ENCODE measurements at places on chromosomes 16 and 17.

GRCh38 chr16:2364638-2365210, 24.2 kb upstream of the ABCA3 start:
- no peak for DNase-seq
- H3K4me1 ChIP-seq: no peaks in the 10 kb centered on the region
- H3K27me3 ChIP-seq: peaks cover 79% of the 10 kb centered on the region
- H3K27ac ChIP-seq: no peak overlapping the region
- no peak overlapping the region for H3K4me3 ChIP-seq
- H3K36me3 ChIP-seq: no peaks in the 10 kb centered on the region

- no peak overlapping the region for H3K4me3 ChIP-seq
- no peak for DNase-seq
- H3K36me3 ChIP-seq: peaks cover 4% of the 10 kb centered on the region
- H3K27ac ChIP-seq: peak overlapping the region; percentile 8
- H3K4me1 ChIP-seq: no peaks in the 10 kb centered on the region
- H3K27me3 ChIP-seq: no peaks in the 10 kb centered on the region
Measured at GRCh38 chr16:69017036-69017783, 88.2 kb upstream of the HAS3 start.

DNA sequence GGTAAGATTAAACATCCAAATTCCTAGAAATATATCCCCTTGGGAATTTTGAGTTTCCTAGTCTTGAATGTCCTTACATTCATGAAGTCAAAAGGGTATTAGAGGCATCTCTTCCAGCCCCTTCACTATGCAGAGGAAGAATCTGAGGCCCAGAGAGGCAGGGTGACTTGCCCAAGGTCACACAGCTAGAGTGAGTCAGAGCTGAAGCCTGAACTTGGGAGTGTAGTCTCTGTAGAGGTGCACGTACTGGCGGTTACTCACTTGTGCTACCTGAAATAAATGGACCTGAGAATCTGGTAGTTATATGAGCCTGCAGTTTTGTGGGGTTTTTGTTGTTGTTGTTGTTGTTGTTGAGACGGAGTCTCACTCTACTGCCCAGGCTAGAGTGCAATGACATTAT, 164.0 kb downstream of the XYLT1 start:
- H3K4me1 ChIP-seq: peaks cover 39% of the 10 kb centered on the region
- H3K4me3 ChIP-seq: no peak overlapping the region
- no peak for DNase-seq
- H3K27ac ChIP-seq: no peak overlapping the region

DNA sequence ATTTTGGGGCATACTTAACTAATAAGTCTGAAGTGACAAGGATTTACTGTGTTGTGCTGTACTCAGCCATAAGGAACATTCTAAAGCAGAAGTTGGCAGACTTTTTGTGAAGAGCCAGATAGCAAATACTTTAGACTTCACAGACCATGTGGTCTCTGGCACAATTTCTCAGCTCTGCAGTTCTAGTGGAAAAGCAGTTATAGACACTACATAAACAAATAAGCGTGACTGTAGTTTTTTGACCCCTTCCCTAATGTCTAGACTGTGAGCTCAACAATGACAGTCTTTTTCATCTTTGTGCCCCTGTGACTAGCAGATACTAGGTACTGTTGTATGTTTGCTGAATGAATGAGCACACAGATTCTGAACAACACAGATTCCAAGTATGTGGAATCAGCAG, 4.9 kb downstream of the RPAIN start:
- H3K36me3 ChIP-seq: peaks cover 59% of the 10 kb centered on the region
- no peak for DNase-seq
- H3K4me1 ChIP-seq: peaks cover 18% of the 10 kb centered on the region
- H3K27me3 ChIP-seq: no peaks in the 10 kb centered on the region

- no peak for DNase-seq
- H3K4me1 ChIP-seq: peaks cover 21% of the 10 kb centered on the region
- peaks cover 4% of the 10 kb centered on the region for H3K36me3 ChIP-seq
- no peaks in the 10 kb centered on the region for H3K27me3 ChIP-seq
- peak overlapping the region; percentile 86 for H3K4me3 ChIP-seq
Measured at GRCh38 chr17:7916385-7916682, 245 bp upstream of the RNF227 start.

DNA sequence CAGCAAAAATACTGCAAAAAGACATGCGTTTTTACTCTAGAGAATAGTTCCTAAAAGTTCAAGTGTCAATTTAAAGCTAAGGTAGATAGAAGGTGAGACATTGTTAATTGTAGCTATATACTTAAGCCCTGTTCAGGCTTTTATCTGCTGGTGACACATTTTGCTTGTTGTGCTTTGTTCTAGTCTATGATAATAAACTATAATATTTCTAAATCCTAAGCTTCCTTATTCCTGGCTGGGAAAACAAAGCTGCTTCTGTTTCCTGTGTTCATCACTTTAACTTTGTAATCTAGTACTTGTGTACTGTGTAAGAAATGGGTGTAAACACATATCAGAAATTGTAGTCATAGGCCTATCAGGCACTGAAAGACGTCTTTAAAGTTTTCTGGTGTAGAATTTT, 77.3 kb downstream of the EFCAB13 start:
- no peaks in the 10 kb centered on the region for H3K27me3 ChIP-seq
- no peak for DNase-seq
- H3K4me3 ChIP-seq: no peak overlapping the region
- H3K36me3 ChIP-seq: peaks cover 3% of the 10 kb centered on the region
- H3K27ac ChIP-seq: no peak overlapping the region

DNA sequence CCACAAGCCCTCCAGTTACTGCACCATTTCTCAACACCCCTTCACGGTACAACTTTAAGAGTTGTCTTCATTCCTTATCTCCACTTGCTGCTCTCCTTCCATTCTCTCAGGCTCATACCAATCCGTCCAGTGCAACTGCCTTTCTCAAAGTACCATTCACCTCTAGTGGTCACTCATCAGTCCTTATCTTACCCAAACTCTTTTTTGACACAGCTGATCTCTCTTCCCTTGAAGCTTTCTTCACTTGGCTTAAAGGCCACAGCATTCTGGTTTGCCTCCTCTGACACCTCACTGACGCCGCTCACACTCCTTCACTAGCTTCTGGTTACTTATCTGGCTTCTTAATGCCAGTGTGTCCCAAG, 24.9 kb downstream of the UBE2G1 start:
- peaks cover 32% of the 10 kb centered on the region for H3K4me1 ChIP-seq
- no peak overlapping the region for H3K4me3 ChIP-seq
- H3K27me3 ChIP-seq: no peaks in the 10 kb centered on the region
- no peak overlapping the region for H3K27ac ChIP-seq
- no peak for DNase-seq

DNA sequence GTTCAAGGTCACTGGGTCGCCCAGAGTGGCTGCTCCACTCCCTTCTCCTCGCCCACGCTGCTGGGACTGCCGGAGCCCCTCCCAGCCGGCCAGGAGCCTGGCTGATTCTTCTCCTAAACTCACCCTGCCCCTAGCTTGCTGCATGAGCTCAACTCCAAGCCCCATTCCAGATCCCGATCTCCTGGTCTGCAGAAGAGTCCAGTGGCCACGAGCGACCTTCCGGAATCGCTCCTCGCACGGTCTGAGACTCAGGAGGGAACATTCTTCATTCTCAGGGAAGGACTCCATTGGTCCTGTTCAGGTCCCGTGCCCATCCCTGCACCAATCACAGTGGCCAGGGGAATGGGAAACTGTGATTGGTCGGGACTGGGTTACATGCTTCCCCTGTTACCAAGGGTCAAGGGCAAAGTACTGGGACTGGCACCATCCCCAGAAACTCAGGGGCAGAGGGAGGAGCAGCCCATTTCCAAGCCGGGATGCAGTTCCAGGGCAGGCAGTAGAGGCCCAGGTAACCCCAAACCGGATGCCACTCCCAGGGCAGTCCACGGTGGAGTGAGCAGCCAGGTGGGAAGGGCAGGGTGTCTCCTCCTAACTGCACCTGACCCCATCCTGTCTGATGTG, 24.5 kb upstream of the CIBAR2 start:
- no peak for DNase-seq
- H3K27me3 ChIP-seq: peaks cover 61% of the 10 kb centered on the region
- H3K4me1 ChIP-seq: peaks cover 8% of the 10 kb centered on the region
- no peaks in the 10 kb centered on the region for H3K36me3 ChIP-seq
- H3K27ac ChIP-seq: no peak overlapping the region

DNA sequence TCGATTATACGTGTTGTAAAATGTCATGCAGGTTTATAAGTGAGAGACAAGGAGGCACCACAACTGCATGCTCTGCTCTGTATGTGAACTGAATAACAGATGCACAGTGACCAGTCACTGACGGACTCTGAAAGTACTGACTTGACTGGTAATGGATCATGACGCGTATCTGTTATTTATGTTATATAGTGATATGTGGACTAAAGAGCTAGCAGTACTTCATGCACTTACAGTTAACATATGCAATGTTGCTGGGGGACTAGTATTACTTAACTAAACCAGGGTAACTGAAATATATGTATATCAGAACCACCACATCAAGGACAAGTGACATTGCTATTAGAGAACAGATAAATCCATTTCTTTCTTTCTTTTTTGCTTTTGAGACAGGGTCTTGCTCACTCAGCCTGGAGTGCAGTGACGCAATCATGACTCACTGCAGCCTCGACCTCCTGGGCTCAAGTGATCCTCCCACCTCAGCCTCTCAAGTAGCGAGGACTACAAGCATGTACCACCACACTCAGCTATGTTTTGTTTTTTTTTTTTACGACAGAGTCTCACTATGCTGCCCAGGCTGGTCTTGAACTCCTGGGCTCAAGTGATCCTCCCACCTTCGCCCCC, 17.2 kb downstream of the COIL start:
- no peaks in the 10 kb centered on the region for H3K27me3 ChIP-seq
- H3K36me3 ChIP-seq: peaks cover 66% of the 10 kb centered on the region
- no peak overlapping the region for H3K27ac ChIP-seq
- no peak overlapping the region for H3K4me3 ChIP-seq
- DNase-seq: no peak

DNA sequence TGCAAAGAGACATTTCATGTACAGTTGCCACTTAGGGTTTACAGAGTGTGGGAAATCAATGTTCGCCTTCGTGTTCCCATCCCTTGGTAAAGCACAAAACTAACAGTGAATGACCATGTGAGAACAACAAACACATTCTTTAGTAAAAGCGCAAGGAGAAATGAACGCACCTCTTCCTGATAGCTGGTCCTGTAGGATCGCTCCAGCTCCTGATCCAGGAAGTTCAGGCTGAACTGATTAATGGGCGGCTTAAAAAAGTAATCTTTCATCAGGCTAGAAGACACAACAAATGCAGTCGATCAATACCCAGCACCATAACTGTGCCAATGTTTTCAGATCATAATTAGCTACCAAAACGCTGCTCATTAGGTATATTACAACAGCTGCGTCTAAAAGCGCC, 108.3 kb upstream of the CREBBP start:
- H3K4me3 ChIP-seq: no peak overlapping the region
- no peaks in the 10 kb centered on the region for H3K4me1 ChIP-seq
- H3K27me3 ChIP-seq: no peaks in the 10 kb centered on the region

DNA sequence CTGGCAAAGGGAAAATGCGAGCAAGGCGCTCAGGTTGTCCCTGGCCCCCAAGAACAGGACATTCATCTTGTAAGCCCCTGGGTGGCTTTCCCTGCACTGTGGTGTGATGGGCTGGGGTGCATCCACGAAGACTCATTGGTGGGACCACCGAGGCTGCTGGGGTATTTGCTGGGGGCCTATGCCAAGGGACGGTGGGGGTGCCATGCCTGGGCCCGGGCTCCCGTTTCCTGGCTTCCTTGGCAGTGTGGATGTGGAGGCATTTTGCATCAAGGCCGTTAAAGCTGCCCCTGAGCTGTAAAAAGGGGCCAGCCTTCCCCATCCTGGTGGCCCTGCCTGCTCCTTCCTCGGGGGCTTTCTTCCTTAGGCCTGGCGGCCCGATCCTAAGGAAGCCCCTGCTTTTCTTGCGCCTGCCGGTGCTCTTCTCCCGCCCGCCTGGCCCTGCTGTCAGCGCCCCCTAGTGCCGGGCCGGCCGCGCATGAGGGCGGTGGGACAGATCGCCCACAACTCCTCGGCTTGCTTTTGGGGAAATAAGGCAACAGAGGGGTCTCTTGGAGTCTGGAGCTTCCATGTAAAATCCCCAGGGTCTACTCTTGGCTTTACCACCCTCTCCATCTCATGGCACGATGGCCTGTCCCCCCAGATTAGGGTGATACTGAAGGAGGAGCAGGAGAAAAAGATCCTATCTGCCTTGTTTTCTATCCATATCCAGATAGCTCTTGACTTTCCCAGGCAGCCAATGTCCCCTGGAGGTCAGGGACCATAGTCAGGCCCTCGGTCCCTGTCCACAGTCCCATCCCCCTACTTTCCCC, 9.8 kb upstream of the TBX2 start:
- H3K4me1 ChIP-seq: peaks cover 7% of the 10 kb centered on the region
- H3K36me3 ChIP-seq: peaks cover 4% of the 10 kb centered on the region
- peaks cover under 1% of the 10 kb centered on the region for H3K27me3 ChIP-seq
- H3K27ac ChIP-seq: no peak overlapping the region
- DNase-seq: no peak

DNA sequence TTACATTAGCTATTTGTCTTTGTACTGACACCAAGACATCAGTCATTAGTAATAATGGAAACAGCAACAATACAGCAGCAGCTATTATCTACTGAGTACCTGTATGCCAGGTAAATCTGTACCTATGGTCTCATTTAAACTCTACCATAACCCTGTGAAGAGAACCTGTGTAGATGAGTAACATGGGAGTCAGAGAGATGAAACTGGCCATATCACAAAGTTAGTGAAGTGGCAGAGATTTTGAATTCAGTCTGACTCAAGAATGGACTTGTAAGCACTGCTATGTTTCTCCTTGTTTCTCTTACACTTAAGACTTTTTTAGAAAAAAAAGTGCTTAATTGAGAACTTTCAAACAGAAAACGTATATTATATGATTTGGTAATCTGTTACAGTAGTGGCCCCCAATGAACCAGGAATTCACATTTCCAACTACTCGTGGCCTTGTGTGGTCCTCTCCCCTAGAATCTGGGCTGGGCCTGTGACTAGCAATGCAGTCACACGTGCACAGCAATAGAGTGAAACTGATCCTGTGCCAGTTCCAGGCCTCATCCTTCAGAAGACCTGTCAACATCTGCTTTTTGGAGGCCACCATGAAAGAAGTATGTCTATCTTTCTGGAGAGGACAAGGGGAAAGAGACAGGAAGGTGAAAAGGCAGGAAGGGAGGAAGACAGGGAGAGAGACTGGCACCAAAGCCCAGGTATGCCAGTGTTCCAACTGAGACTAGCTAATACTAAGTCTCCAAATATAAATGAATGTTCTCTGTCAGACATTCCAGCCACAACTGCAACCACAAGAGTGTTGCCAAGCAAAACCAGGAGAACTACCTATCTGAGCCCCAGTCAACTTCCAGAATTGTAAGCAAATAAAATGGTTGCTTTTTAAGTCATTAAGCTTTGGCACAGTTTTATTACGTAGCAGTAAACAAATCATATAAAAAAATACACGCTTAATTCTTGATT, 12.0 kb downstream of the CRLF3 start:
- H3K27me3 ChIP-seq: no peaks in the 10 kb centered on the region
- H3K36me3 ChIP-seq: peaks cover 25% of the 10 kb centered on the region
- H3K27ac ChIP-seq: peak overlapping the region; percentile 58
- peaks cover 39% of the 10 kb centered on the region for H3K4me1 ChIP-seq
- no peak for DNase-seq
- H3K4me3 ChIP-seq: peak overlapping the region; percentile 13

- H3K36me3 ChIP-seq: no peaks in the 10 kb centered on the region
- H3K4me1 ChIP-seq: peaks cover 7% of the 10 kb centered on the region
- H3K4me3 ChIP-seq: no peak within 1 kb of the TSS
- H3K27me3 ChIP-seq: peaks cover 42% of the 10 kb centered on the region
Measured at GRCh38 chr17:74545843-74546230, at the start of gene CD300C. Gene CD300C, minus strand, starts transcription at chr17:74546115. Its CDS starts 333 bp downstream, at chr17:74545782.
